AG20443 (cell line): ENCODE measurements at places on chromosomes 2 and 18.

- DNase-seq, result no peak
Observed at GRCh38 chr2:96409081-96409819, 73.7 kb downstream of the NCAPH start.

- peak; percentile 89 for DNase-seq
Observed at GRCh38 chr2:37378411-37378810, 34.0 kb downstream of the QPCT start.

DNA sequence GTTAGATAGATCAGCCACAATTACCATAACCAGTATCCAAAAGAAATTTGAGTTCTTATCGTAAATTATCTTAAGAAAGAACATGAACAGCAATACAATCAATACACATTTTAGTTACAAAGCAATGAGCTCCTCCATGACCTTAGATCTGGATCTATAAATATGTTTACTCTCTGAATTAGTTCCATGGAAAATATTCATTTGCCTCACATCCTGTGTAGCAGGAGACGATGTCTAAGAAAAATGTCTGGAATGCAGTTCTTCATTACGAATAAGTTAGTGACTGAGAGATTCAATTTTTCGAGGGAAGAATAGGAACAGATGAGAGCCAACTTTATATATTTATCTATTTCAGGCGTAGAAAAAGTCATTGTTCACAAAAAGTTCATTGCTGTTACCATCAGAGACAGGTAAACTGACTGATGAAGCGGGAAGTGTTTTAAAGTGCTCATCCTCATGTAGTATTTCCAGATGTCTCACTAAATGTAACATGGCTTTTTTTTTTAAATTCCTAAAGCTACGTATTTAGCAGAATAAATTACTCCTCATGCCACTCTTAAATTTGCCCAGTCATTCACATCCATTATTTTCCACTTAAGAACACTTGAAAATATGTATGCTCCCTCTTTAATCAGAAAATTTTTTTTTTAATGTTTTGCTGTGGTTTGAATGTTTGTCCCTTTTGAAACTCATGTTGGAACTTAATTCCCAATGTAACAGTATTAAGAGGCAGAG lies 106.5 kb upstream of the SCN1A start:
- peak; percentile 40 for DNase-seq

DNA sequence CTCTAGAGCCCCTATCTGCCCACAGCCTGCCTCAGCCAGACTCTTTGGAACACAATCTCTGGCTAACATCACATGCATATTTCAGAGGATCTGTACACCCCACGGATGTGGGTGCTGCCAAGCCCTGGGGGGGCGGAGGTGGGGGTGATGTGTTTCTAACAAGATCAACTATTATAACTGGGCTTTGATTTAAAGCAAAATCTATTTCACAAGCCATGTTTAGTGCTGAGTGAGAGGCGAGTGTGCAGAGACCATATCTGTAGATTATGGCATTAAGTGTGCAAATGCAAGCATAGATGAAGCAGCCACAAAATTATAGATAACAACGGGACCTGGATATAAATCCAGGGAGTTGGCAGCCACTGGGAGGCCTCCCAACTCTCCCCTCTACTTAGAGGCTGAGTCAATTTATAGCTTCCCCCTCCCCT lies 135.8 kb upstream of the SMAD2 start:
- no peak for DNase-seq

- DNase-seq, result peak; percentile 34
Observed at GRCh38 chr2:7516484-7517063, 599.4 kb downstream of the RNF144A start.

DNA sequence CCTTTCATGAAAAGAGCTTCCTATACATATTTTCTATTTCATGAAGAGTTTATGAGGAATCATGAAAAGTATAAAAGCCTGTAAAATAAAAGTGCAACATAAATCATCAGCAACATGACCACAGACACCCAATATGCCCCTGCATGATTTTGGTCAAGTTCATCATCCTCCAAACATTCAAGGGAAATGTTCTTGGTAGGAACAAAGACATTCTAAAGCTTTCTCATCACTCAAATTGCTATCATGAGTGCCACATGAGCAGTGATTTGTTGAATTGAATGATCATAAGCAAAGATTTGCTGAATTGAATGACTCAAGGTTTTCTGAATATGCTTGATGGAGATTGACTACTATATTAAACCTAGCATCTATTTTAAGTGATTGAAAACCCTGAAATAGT lies 172.2 kb downstream of the MBD2 start:
- no peak for DNase-seq

DNA sequence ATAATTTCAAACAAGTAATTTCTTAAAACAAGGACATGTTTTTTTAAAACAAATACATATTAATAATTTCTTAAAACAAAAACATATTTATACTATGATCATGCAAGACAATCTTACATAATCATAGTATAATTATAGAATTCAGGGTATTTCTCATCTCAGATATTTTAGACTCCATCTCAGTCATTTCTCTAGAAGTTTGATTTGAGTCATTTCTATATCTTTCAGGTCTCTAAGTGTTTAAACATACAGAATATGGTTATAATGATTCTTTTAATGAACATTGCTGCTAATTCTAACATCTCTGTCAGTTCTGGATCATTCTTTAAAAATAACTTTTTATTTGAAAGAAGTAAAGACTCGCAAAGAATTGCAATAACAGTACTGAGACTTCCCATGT lies 154.2 kb upstream of the KYNU start:
- DNase-seq, result no peak

GRCh38 chr2:159456500-159457426 lies 159.6 kb downstream of the BAZ2B start:
- no peak for DNase-seq
